Adrenal gland (tissue), 19 donors: ENCODE measurements at places on chromosomes 5 and 9. TPM values are rescaled to one million over a fixed set of nuclear protein-coding genes. Genes with fewer than 3 reads are reported as not detected.

The ZNG1A gene
- 48.7 TPM for polyA plus RNA-seq

The CCNI2 gene
- 0.40 TPM for polyA plus RNA-seq

The DOCK8 gene
- 13.7 TPM for polyA plus RNA-seq

The PSAT1 gene
- 45.9 TPM for polyA plus RNA-seq

The LCN15 gene
- not detected for polyA plus RNA-seq

The RANBP6 gene
- 6.2 TPM for polyA plus RNA-seq

The LRRC19 gene
- not detected for polyA plus RNA-seq

The FOXD4 gene
- 1.4 TPM for polyA plus RNA-seq

The BASP1 gene
- 13.0 TPM for polyA plus RNA-seq

The IL7R gene
- 14.2 TPM for polyA plus RNA-seq

The CDC20B gene
- not detected for polyA plus RNA-seq

The TOR4A gene
- polyA plus RNA-seq, result 1.4 TPM

The GALNT10 gene
- 5.6 TPM for polyA plus RNA-seq

The OBP2B gene
- polyA plus RNA-seq, result not detected

The C9orf78 gene
- polyA plus RNA-seq, result 50.8 TPM

The BARHL1 gene
- polyA plus RNA-seq, result not detected

The FYB1 gene
- polyA plus RNA-seq, result 5.8 TPM

The ORM2 gene
- polyA plus RNA-seq, result 16.2 TPM

The TEX48 gene
- not detected for polyA plus RNA-seq

The DAP gene
- 65.5 TPM for polyA plus RNA-seq

The SLC6A7 gene
- not detected for polyA plus RNA-seq

The OMD gene
- 12.3 TPM for polyA plus RNA-seq

The SPATA24 gene
- polyA plus RNA-seq, result 9.6 TPM

The PTGR1 gene
- 30.7 TPM for polyA plus RNA-seq

The FOXD1 gene
- 4.5 TPM for polyA plus RNA-seq

The RGS7BP gene
- polyA plus RNA-seq, result 0.54 TPM
